Stimulated activated effector memory CD8-positive, alpha-beta T cell treated with anti-CD3 and anti-CD28 coated beads, Interleukin-12 subunit alpha, Interleukin-12 subunit beta, amount 100 ng/mL, for 72 hours (primary cell): ENCODE measurements at places on chromosomes 13 and 19.

DNA sequence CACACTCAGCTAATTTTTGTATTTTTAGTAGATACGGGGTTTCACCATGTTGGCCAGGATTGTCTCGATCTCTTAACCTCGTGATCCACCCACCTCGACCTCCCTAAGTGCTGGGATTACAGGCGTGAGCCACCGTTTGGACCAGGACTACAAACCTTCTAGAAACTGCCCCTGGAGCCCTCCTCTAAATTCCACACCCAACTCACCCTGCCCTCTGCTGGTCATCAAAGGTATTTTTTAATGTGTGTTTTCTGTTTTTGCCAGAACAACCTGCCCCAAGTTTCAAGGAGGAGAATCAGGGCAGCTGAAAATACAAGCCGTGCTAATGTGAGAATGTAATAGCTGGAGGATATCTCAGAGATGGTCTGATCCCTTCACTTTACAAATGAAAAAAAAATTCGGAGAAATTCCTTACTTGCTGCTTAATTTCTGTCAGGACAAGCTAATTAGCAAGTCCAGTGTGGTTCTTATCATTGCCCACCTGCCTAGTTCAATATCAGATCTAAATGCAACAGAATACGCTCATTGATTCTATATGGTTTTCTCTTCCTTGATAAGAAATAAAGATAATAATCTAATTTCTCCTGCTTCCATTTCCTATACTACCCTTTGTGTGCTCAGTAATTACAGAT, 4.1 kb downstream of the ATP8A2 start:
- DNase-seq, result peak; percentile 16

DNA sequence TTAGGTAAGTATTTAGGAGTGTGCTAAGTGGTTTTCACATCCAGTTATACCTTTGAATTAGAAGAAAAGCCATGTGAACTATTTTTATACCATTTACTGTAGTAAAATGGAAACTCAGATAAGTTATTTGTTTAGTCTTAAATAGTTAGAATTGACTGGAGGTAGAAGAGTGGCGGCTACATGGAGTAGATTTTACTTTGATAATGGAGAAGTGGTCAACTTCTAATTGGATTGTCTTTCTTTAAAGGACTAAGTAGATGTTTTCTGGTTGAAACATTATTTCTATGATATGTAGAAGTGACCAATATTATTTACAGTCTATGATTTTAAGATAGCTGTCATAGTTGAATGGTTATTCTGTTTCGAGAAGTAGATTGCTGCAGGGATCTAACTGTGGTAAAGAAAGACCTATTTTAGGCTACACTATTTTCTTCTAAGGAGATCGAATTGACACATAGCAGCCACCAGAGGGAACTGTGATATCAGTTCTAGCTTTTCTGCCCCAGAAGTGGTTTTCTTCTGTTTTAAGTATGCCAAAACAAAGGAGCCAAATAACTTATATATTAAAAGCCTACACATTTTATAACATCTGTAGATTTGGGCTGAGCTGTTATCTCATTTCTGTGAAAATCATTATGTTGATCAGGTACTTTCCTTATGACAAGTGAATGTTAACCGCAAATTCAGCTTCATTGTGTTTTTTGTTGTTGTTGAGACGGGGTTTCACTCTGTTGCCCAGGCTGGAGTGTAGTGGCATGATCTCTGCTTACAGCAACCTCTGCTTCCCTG, 26.1 kb downstream of the ZMYM2 start:
- no peak for DNase-seq

- DNase-seq, result no peak
Measured at GRCh38 chr13:72808917-72809500, 27.1 kb downstream of the PIBF1 start.

DNA sequence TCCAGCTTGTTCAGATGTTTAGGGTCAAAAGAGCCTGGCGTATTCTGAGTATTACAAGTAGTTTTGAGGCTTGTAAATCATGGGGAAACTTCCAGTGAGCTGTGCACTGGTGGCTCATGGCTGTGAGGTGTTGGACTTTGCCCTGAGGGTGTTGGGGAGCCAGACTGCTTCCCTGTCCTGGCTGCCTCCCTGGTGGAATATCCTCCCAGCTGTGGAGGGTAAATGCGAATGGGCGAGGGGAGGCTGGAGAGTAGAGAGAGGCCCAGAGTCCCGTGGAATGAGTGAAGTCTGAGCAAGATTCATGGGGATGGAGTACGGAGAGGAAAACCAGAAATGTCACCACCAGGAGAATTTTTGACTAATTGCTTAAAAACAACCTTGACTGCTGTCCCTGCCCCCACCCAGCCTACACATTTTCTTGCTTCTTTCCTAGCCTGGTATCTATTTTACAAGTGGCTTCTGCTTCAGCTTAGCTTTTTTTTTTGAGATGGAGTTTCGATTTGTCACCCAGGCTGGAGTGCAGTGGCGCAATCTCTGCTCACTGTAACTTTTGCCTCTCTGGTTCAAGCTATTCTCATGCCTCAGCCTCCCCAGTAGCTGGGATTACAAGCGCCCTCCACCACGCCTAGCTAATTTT, 3.7 kb downstream of the SNRPA start:
- DNase-seq, result no peak

DNA sequence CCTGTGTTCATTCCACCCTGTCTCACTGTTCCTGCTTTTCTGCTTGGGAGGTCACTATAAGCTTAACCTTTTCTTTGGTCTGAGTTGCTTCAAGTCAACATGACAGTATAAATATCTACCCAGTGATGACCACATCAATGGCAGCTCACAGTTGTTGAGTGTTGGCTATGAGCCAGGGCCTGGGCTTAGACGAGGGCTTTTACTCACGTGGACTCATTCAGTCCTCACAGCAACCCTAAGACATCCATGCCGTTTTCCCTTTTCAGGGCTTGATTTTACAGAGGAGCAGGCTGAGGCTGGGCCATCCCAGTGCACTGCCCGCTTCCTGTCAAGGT, 10.2 kb upstream of the CCDC97 start:
- DNase-seq, result no peak

DNA sequence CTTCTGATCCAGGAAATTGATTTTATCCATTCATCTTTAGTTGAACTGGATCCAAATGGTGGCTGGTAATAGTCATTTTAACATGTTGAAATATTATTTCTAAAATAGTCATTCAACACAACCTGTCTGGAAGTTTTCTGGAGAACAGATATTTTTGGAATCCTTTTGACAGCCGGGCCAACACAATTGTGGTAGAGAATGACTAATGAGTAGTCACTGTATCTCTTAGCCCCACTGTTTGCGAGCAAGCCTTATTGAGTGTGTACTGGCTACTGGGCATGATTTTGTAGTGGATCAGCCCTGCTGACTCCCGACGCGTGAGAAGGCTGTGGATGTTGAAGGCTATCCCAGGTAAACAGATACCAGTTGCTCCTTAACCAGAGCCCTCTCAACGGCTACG, 383.4 kb downstream of the ZNF536 start:
- no peak for DNase-seq

- no peak for DNase-seq
Measured at GRCh38 chr19:38900202-38900629, 447 bp downstream of the NFKBIB start.

DNA sequence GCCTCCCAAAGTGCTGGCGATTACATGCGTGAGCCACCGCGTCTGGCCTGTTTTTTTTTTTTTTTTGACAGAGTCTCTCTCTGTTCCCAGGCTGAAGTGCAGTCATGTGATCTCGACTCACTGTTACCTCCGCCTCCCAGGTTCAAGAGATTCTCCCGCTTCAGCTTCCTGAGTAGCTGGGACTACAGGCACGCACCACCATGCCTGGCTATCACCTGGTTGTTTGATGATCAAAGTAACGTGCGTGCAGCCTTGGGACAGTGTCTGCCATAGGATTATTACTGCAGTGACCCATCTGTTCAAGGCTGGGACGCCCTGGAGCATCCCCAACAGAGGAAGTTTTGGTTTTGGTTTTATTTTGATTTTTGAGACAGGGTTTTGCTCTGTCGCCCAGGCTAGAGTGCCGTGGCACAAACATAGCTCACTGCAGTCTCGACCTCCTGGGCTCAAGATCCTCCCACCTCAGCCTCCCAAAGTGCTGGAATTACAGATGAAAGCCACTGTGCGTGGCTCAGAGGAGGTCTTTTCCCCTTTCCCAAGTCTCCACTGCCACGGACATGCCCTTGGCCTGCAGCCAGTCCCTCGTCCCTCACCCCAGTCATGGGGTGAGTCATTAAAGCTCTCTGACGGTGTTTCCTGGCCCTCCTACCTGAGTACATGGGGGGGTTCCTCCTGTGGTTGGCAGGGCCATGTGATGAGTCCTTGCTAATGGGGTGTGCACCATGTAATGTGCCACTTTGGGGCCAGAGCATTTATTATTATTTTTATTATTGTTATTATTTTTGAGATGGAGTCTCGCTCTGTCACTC, 65.6 kb downstream of the IER2 start:
- DNase-seq, result no peak

- no peak for DNase-seq
Measured at GRCh38 chr19:6906559-6907060, 19.2 kb downstream of the ADGRE1 start.

DNA sequence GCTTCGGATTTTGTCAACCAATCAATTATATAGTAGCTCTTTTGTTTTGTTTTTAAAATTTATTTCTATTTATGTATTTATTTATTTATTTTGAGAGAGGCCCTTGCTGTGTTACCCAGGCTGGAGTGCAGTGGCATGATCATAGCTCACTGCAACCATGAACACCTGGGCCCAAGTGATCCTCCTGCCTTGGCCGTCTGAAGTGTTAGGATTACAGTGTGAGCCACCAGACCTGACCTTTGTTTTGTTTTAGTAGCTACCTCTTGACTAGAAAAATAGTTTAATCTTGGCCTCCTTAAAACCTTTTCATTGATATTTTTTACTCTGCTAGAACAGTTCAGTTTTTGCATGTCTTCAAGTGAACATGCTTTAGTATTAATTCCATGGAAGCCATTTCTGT, 15.1 kb downstream of the GARRE1 start:
- no peak for DNase-seq

- peak; percentile 67 for DNase-seq
Measured at GRCh38 chr19:18520848-18521691, 800 bp downstream of the ELL start.

GRCh38 chr19:56156768-56157167, 15.7 kb downstream of the ZNF444 start:
- DNase-seq, result no peak

DNA sequence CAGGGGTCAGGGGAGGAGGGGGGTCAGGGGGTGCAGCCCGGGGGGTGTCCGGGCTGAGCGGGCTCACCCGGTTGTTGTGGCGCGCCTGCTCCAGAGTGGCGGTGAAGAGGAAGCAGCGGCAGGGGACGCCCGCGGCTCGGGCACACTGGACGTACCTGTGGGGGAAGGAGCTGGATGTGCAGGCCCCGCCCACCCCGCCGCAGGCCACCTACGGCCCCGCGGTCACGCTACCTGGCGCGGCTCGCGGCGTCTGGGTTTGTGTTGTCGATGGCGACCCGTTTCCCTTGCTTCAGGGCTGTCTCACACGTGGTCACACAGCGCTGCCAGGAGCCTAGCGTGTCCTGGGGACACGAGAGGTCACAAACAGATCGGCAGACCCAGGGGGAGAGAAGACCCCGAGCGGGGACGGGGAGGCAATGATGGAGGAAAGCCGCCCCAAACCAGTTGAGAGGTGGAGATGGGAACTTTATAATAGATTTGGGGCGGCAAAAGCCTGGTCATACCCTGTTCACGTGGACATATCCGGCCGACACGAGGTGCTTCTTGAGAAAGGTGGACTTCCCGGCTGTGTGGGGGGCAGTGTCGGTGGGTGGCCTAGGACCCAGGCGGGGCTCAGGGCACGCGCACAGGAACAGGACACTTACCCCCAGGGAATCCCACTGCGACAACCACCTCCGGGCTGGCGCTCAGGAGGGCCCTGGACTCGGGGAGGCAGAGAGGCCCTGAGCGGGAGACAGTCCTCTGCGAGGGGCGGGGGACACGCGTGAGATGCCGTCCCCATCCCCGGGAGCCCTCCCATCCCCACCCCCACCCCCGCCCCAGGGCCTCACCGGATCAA, 5.6 kb downstream of the PNKP start:
- DNase-seq, result no peak
